ENCODE measurements at places on chromosomes 13 and 19. TPM values are rescaled to one million over a fixed set of nuclear protein-coding genes. Genes with fewer than 3 reads are reported as not detected.

SLC10A2 gene
- not detected for total RNA-seq

CLDN10 gene
- 1.6 TPM for total RNA-seq

DNA sequence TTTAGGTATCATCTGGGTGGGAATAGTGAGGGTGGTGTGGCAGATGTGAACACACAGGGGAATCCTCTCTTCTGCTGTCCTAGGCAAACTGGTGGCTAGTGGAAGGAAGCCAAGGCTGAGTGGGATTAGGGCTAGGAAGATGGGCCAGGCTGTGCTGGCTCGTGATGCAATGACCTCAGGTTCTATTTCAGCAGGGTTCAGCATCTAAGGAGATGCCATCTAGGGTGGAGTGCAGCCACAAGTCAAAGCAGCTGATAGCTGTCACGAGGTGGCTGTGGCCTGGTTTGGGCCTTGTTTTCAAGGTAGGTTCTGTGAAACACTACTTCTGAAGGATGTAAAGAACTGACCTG lies 21.6 kb downstream of the ARL11 start:
- no peak for DNase-seq

- DNase-seq = no peak
Observed at GRCh38 chr13:39306639-39307589, 268.7 kb downstream of the NHLRC3 start.

GRCh38 chr19:51808333-51808986 lies 13.5 kb downstream of the FPR3 start:
- DNase-seq = no peak

Data from endothelial cell (in vitro differentiated cells).